ENCODE measurements at places on chromosomes 1 and 21.

GRCh38 chr1:90100566-90100965 lies 105.7 kb downstream of the ZNF326 start:
- no peak for DNase-seq

- DNase-seq = peak; percentile 23
Measured at GRCh38 chr1:41418857-41419583, 57.8 kb downstream of the FOXO6 start.

GRCh38 chr1:204383163-204383904 lies 23.6 kb upstream of the PLEKHA6 start:
- no peak for DNase-seq

GRCh38 chr1:101245246-101245927 lies 8.6 kb downstream of the S1PR1 start:
- no peak for DNase-seq

DNA sequence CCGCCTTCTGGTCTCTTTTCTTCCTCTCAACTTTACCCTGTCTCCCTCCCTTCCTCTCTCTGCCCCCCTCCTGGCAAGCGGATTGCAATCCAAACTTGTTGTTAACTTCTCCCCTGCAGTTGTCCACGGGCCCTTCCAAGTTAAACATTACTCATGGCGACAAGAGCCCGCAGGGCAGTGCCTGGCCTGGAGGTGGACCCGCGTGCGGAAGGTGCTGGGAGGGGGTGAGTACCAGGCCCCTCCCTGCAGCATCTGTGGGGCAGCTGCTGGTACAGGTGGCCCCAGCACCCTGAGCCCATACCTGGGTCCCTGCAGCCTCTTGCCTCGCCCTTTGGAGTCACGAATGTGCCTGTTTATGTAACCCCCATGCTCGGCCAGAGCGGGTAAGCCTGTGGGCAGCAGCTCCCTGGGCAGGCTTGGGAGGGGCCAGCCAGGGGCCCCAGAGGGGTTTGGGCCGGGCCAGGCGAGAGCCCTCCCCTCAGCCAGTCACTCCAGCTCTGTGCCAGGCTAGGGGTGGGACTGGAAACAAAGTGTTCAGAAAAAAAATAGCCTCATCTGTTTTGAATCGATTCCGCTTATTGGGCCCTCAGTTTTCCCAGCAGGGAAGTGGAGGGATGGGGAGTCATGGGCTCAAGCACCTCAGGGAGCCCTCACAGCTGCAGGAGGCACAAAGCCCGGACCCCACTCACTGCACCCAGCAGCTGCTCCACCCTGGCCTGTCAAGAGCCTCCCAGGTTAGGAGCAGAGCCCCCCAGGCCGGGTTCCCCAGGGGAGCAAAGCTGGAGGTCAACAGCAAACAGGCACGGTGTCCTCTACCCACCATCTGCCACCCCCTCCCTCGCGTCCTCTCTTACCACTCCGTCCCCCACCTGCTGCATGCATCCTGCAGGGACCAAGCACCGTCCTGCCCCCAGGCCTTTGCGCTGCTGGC lies 14.0 kb upstream of the FAAP20 start:
- DNase-seq = no peak

- no peak for DNase-seq
Measured at GRCh38 chr1:27658951-27659496, 13.0 kb downstream of the IFI6 start.

- DNase-seq = no peak
Measured at GRCh38 chr1:86997538-86997937, 83.1 kb downstream of the HS2ST1 start.

GRCh38 chr1:152189657-152190442 lies 30.8 kb upstream of the RPTN start:
- DNase-seq = peak; percentile 53

GRCh38 chr1:178048883-178049282 lies 45.0 kb upstream of the RASAL2 start:
- DNase-seq = no peak

DNA sequence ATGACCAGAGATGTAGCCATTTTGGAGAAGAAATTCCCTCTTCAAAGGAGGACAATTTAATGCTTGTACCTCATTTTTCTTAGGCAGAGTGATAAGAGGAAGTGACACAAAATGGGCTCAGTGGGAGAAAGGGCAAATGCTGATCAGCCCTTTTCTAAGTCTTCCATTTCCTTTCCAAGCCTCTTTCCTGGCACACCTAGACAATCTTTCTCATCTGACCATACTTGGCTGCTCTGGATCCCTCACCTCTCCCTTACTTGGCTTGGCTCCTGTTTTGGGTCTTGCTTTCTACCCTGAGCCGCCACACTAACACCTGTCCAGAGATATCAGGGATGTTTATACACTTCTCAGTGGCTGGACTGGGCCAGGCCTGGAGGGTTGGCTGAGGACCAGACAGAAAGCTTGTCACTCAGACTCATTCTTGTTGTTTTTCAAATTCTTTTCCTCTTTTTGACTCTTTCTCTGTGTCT lies 13.1 kb downstream of the TXNIP start:
- no peak for DNase-seq

DNA sequence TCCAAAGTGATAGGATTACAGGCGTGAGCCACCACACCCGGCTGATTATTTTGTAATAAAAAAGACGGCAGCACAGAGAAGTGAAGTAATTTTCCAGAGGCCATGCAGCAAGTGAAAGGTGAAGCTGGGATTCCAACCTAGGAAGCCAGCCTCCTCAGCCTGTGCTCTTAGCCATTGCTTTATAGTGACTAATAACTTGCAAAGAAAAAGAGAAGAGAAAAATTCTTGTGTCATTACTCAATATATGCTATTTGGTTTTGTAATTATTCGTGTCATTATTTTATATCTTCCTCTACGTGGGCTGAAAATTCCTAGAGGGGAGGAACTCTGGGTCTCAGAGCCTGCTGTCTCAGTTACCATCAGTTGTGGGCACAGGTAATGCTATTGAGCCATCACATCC lies 1.6 kb upstream of the IER5 start:
- no peak for DNase-seq

GRCh38 chr1:79196211-79196610 lies 189.7 kb upstream of the ADGRL4 start:
- no peak for DNase-seq

- DNase-seq = peak; percentile 35
Measured at GRCh38 chr1:180636138-180636537, 4.3 kb downstream of the XPR1 start.

DNA sequence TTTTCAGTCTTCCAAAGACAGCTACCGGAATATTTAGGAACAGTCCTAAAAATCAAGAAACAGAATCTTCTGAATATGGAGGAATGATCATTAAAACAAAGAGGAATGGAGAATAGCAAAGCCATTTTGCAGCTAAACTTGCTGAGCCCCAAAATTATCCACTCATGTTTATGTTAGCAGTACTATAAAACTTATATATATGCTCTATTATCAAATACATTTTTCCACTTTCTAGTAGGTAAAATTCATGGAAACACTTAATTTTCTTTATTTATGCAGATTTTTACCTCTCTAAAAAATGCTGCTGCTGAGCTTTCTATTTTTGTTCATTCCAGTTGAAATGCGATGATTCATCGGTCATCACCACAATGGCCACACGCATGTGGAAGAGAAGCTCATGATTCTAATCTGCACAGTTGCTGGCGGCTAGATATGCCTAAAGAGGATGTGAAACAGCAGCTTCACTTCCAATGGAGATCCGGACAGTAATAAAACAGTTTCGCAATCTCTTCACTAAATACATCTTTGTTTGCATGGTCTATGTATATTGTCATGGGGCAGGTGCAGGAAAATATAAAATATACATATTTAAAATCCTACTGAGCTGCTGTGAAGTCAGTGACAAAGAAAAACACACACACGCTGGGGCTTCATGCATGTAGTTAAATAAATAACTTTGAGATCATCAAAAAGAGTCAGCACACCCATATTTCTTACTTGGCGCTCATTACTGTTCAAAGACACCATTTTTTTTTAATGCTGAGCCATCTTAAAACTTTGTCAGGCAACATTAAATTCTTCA lies 292.2 kb downstream of the SMYD3 start:
- DNase-seq = peak; percentile 87

DNA sequence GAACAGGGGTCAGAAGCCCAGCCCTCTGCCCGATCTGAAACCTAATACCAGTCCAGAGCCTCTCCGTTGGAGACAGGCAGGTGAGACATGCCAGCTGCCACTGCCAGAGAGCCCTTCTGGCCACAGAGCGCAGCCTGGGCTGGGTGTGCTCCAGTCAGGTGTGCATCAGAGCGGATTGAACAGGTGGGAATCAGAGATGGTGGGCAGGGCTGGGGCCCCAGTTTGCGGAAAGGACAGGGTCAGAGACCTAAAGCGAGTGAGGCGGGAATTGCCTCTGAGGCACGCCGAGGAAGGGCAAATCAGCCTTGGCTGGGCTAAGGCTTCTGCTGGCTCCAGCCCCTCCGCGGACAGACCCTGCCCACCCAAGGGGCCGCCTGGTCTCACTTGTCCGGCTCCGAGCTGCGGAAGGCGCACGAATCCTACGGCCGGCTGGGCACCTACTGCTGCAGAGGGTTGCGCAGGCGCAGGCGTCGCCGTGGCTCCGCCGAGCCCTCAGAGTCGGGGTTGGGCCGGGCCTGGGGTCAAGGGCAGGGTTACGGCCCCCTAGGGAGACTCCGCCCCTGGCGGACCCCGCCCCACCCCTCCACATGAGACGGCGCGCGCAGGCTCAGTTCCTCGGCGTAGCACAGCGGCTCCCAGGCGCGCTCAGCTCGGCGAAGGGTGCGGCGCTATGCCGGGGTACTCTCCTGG lies 10.3 kb downstream of the CPLANE2 start:
- no peak for DNase-seq

DNA sequence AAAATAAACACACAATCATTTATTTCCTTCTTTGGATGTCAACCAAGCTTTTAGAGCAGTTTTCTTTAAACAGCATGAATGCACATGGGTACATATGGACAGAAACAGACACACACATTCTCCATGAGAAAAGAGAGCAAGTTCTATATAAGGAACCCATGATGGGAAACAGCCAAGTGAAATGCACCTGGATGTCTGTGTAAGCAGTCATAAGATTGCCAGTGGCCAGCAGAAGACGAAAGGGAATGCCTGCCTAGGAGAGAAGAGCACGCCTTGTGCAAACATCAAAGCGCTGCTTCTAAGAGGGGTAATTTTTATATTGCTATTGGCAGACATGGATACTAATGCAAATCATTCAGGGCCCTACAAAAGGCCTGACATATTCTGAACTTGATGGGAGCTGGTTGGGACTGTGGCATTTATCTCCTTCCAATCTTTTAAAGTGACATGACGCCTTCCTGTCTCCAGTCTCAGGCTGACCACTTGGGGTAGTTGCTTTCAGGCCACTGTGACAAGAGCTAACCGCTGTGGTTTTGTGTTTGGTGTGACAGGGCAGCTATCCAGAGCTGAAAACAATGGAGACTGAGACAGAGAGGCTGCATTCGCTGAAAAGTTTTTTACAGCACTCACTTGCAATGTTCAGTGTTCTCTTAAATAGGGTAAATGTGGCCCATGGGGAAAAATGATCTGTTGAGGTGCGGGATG lies 75.0 kb upstream of the DPT start:
- DNase-seq = peak; percentile 58

DNA sequence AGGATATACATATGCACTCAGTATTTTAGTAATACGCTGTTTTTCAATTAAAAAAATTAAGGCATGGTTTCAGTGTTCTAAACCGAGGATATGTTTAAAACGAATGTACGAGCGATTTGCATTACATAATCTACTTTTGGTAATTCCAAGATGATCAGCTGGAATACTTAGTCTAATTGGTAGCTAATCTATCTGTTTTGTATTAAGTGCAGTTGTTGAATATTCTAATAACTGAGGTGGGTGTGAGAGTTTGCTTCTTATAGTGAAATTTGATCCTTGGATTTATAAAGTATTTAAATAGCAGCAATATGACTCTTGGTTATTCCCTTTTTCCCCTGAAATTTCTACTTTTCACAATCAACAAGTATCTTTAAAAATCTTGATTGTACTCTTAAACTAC lies 1.3 kb downstream of the RNF2 start:
- peak; percentile 50 for DNase-seq

GRCh38 chr21:36175771-36176565 lies 19.3 kb downstream of the DOP1B start:
- no peak for DNase-seq

DNA sequence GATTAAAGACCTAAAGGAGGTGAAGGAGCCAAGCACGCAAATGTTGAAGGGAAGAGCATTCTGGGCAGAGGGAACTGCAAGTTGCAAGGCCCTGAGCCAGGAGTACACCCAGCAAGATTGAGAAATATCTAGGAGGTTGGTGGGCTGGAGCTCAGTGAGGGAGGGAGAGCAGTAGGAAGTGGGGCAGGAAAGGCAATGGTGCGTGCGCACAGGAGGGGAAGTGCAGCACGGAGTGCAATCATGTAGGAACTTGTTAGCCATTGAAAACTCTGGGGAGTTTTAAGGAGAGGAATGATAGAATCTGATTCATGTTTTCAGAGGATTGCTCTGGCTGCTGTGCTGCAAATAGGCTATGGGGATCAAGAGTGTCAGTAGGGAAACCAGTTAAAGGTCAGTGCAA lies 13.2 kb upstream of the IGSF3 start:
- DNase-seq = no peak

- DNase-seq = no peak
Measured at GRCh38 chr1:70627910-70628309, 216.8 kb downstream of the CTH start.

DNA sequence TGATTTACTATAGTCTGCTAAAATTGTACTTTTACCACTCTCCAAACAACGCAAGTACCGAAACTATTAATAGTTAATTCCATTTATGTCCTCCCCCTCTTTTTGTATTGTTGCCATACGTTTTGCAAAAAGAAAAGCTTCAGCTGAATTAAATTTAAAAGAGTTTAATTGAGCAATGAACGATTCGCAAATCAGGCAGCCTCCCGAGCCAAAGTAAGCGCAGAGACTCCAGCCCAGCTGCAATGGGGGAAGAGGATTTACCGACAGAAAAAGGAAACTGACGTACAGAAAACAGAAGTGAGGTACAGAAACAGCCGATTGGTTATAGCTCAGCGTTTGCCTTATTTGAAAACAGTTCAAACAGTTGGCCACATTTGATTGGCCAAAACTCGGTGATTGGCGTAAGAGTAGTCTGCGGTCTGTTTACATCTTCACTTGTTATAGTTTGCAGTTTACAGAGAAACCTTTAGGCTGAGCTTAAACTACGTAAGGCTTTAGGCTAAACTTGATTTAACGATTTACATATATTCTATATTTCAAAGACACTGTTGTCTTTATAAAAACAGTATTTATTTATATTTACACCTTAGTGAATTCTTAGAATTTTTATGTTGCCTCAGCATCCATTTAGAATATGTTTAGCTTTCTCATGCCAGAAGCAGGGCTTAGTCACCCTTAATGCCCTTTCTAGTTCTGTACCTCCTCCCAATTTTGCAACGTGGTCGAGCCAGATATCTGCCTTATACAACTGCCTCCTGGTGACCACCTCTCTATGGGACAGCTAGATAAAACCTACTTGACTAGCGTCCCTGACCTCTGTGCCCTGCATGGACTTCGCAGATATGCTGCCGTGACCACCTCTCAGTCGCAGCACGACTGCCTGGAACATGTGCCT lies 23.8 kb downstream of the CR1 start:
- no peak for DNase-seq

- no peak for DNase-seq
Measured at GRCh38 chr1:3011127-3011526, 10.1 kb upstream of the ACTRT2 start.

GRCh38 chr21:28280611-28281010 lies 712.1 kb downstream of the LTN1 start:
- no peak for DNase-seq

Measured in NCI-H526 treated with DMSO at 0.1 percent for 48 hours (cell line).